ENCODE measurements at places on chromosomes 3 and 15.

GRCh38 chr3:132916096-132916495, 122.1 kb upstream of the TMEM108 start:
- no peaks in the 10 kb centered on the region for H3K36me3 ChIP-seq
- H3K27ac ChIP-seq, result no peak overlapping the region

- H3K27ac ChIP-seq, result no peak overlapping the region
- no peak for DNase-seq
- no peaks in the 10 kb centered on the region for H3K27me3 ChIP-seq
- no peak overlapping the region for H3K4me3 ChIP-seq
Measured at GRCh38 chr15:50340416-50340815, 14.6 kb downstream of the GABPB1 start.

DNA sequence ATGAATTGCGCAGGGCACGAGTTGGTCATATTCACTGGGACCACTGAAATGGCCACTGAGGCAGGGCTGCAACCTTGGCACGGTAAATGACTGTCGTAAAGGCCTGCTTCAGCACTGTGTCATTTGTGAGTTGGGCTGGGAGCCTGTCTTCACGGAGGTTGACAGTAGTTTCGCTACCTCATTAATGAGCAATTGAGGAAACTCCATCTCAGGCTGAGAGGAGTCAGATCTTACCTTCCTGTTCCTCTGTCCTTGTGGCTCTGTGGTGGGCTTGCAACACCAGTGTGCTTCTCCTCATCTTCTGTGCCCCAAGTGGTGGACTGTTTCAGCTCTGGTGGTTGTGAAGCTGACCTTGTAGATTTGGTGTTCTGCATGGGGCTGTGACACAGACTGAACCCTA, 80.1 kb upstream of the EIF1B start:
- no peaks in the 10 kb centered on the region for H3K4me1 ChIP-seq
- DNase-seq, result no peak
- H3K27ac ChIP-seq, result no peak overlapping the region
- H3K27me3 ChIP-seq, result no peaks in the 10 kb centered on the region
- peaks cover 2% of the 10 kb centered on the region for H3K36me3 ChIP-seq
- H3K4me3 ChIP-seq, result no peak overlapping the region

DNA sequence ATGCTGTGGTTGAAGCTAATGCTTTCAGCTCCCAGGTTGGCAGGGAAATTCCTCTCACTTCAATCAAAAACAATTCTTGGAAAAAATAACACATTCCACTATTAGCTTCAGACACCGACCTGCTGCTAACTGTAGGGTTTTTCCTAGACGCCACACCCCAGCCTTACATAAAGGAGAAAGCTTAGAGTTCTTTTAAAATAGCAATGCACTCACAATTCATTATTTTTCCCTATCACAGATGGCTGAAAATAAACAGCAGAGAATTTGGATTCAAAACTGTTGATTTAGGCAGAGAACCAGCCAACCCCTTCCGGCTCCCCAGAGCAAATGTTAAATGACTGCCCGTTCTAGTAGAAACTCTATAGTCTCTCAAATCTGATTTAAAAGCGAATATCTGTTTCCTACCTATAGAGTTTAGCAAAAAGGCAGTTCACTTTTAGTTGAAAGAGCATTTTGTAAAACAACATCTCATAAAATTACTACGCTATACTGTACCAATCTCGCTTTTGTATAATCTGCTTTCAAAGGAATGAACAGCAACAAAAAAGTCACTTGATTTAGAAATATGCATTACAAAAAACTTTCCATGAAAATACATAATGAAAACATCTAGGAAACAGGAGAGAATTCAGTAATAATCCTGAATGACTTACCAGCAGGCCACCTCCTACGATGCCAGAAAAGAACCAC, 586 bp downstream of the TM4SF1 start:
- H3K4me3 ChIP-seq, result no peak overlapping the region
- no peak for DNase-seq
- H3K27ac ChIP-seq, result no peak overlapping the region
- no peaks in the 10 kb centered on the region for H3K36me3 ChIP-seq
- H3K4me1 ChIP-seq, result no peaks in the 10 kb centered on the region

- H3K4me1 ChIP-seq, result no peaks in the 10 kb centered on the region
- H3K4me3 ChIP-seq, result no peak overlapping the region
- no peak overlapping the region for H3K27ac ChIP-seq
- H3K27me3 ChIP-seq, result peaks cover 8% of the 10 kb centered on the region
- no peaks in the 10 kb centered on the region for H3K36me3 ChIP-seq
Measured at GRCh38 chr3:189655617-189656016, 24.4 kb downstream of the TP63 start.

DNA sequence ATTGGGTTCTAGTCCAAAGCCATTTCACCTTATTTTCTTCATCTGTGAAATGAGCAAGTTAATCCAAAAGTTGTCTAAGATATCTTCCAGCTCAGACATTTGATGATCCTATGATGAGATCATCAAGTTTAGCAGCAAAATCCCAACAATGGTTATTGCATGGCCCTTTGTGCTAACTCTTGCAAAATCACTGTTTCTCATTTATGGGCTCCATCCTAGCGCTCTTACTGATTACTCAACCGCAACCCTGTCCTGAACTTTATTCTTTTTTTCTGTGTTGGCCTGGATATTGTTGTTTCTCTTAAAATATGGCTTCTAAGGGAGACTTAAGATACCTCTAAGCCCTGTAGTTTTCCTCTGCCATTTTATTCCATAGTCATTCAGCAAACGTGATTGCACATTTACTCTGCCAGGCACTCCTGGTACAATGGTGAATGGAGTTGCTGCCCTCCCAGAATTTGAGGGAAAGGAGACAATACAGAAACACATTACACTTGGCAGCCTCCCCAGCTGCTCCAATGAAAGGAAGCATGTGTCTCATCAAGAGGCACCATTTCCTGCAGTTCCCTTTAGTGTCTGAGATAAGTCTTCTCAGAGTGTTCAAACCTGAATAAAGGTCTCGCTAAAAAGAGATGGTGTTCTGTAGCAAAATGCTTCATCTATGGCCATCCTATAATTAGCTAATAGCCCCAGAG, 4.4 kb downstream of the GXYLT2 start:
- DNase-seq, result no peak
- H3K27me3 ChIP-seq, result peaks cover 83% of the 10 kb centered on the region
- no peak overlapping the region for H3K4me3 ChIP-seq
- H3K36me3 ChIP-seq, result no peaks in the 10 kb centered on the region
- peaks cover 7% of the 10 kb centered on the region for H3K4me1 ChIP-seq

DNA sequence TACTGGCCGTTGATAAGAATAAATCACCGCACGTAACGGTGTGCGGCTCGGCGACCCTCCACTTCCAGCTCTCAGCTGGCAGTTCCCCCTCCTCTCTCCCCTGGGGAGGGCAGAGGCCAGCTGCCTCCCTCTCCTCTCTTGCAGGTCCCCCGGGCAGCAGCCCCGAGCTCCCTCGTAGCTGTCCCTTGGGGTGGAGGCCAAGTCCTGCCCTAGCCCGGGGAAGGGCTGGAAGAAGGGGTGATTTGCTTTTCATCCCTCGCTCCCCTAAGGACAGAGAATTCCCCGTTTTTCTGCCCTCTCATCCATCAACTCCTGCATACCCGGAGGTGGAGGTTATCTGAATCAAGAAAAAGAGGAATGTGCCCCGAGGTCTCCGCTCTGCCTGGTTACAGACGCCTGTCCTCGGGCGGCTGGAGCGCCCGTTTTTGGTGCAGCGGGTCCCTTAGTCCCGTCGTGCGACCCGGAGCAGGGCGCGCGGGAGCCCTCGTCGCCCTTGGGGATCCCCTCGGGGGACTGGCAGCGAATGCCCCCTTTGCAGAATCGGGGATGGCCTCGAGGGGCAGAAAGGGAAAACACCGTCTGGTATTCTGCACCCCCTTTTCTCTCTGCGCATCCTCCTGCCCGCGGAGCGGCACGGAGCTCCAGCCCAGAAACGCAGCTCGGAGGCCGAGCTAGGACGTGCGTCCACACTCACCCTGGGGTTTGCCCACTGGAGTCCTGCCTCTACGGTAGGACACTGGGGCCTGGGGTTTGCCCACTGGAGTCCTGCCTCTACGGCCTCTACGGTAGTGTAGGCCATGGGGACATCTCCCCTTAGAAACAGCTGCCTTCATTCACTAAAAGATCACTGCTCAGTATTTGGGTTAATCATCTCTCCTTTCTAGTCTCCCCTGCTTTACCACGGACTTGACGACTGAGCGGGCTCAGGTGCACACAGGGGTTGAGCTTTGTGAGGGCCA, 2.2 kb downstream of the PTPRG start:
- H3K4me1 ChIP-seq, result no peaks in the 10 kb centered on the region
- no peak for DNase-seq
- H3K27me3 ChIP-seq, result peaks cover 47% of the 10 kb centered on the region
- H3K4me3 ChIP-seq, result no peak overlapping the region

DNA sequence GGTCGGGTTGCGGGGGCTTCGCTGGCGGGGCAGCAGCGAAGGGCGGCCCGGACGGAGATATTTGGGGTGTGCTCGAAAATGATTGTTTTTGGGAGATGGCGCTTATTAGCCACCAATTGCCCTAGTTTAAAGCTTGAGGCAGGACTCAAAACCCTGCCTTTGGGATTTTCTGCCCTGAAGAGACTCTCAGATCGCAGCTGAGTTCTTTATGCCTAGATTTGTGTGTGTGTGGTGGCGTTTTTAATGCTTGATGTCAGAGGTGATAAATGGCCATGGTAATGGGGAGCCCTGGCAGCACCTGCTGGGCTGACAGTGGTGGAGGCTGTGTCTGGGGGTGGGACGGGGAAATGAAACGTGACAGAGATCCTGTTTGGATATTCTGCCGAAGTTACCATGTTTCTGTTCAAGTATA, 604 bp downstream of the KCTD6 start:
- H3K4me3 ChIP-seq, result peak overlapping the region; percentile 89
- peaks cover 6% of the 10 kb centered on the region for H3K36me3 ChIP-seq
- H3K4me1 ChIP-seq, result peaks cover 62% of the 10 kb centered on the region

GRCh38 chr15:25693321-25694238, 169.5 kb downstream of the ATP10A start:
- no peaks in the 10 kb centered on the region for H3K27me3 ChIP-seq

DNA sequence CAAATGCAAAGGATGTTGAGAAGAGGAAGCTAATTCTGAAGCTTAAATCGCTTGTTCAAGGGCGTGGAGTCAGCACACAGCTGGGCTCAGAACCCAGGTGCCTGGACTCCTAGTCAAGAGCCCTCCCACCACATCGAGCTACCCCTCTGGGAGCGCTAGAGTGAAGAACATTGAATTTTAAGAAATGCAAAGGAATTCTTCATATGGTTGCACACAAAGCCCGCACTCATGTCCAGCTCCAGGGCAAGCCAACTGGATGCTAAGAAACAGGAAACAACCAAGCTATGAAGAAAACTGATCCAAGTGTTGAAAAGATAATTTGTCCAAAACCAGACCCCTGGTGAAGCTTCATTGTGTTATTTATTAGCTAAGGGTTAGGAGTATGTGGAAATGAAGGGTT, 122.3 kb downstream of the ALDH1A2 start:
- no peaks in the 10 kb centered on the region for H3K36me3 ChIP-seq
- no peak overlapping the region for H3K4me3 ChIP-seq
- no peak for DNase-seq
- peaks cover 60% of the 10 kb centered on the region for H3K27me3 ChIP-seq

- H3K4me3 ChIP-seq, result no peak overlapping the region
- H3K4me1 ChIP-seq, result no peaks in the 10 kb centered on the region
- no peak for DNase-seq
Measured at GRCh38 chr3:84637272-84637671, 321.5 kb upstream of the CADM2 start.

DNA sequence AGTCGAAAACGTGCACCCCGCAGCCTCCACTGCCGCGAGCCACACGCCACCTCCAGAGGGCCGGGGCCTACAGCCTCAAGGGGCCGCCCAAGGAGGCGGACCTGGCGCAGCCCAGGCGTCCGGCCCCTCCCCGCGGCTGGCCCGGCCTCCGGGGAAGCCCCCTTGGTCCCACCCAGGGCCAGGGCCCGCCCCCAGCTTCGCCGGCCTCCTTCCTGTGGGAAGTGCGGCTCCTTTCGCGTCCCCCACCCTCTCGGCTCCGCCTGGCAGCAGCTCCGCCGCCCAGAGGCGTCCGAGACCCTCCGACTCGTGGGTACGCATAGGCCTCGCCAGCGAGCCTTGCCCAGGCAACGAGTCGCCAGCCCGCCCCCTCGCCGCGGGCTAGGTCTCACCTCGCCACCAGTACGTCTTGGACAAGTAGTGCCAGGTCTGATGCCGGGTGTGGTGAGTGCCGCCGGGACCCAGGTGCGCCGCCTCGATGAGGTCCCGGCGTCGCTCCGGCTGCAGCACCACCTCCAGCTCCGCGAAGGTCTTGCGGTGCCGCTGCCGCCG, 642 bp downstream of the ZBTB11 start:
- H3K27ac ChIP-seq, result peak overlapping the region; percentile 98
- DNase-seq, result peak; percentile 94
- H3K4me3 ChIP-seq, result peak overlapping the region; percentile 96
- peaks cover 38% of the 10 kb centered on the region for H3K4me1 ChIP-seq
- no peaks in the 10 kb centered on the region for H3K27me3 ChIP-seq

GRCh38 chr3:79086514-79086913, 681.3 kb downstream of the ROBO1 start:
- H3K27ac ChIP-seq, result no peak overlapping the region
- no peak overlapping the region for H3K4me3 ChIP-seq
- no peaks in the 10 kb centered on the region for H3K4me1 ChIP-seq
- H3K27me3 ChIP-seq, result no peaks in the 10 kb centered on the region
- no peak for DNase-seq

GRCh38 chr15:29449136-29449535, 179.5 kb upstream of the NSMCE3 start:
- no peaks in the 10 kb centered on the region for H3K36me3 ChIP-seq
- no peak overlapping the region for H3K4me3 ChIP-seq
- H3K4me1 ChIP-seq, result peaks cover 10% of the 10 kb centered on the region
- no peak for DNase-seq
- no peak overlapping the region for H3K27ac ChIP-seq
- no peaks in the 10 kb centered on the region for H3K27me3 ChIP-seq

- no peak for DNase-seq
- H3K36me3 ChIP-seq, result peaks cover 20% of the 10 kb centered on the region
- no peak overlapping the region for H3K27ac ChIP-seq
- no peaks in the 10 kb centered on the region for H3K27me3 ChIP-seq
Measured at GRCh38 chr3:113783463-113783862, 36.6 kb downstream of the ATP6V1A start.

DNA sequence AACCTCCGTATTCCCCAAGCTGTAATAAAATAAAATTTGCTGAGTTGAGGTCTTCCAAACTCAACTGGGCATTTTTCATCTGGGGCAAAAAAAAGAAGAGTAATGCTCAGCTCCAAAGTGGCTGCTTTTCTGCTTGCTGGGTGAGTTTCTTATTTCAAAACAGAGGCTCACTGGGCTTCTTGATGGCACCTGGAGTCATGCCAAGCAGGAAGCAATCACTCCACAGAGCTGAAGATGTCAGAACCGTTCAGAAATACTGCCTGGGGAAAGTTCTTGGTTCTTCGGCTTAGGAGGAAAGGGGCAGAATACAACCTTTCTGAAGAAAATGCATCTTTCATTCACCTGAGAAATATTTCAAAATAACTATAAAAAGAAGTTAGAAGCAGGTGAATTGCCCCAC, 4.1 kb downstream of the CCR9 start:
- H3K36me3 ChIP-seq, result peaks cover 6% of the 10 kb centered on the region
- no peak for DNase-seq
- H3K4me1 ChIP-seq, result no peaks in the 10 kb centered on the region

DNA sequence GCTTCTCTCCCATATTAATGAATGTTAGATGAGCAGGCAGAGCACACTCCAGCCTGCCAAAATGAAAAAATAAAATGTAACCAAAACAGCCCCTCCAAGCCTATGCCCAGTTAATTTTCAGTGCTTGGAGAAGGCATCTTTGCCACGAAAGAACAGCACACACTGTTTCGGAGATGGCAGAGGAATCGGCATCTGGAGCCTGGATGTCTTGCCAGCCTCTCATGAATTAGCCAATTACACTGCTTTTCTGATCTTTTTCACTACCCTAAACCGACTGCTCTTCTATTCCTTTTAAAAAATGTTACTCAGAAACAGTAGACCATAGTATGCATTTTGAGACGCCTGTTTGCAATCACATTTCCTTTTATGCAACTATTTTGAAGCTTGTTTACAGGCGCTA, 249.6 kb downstream of the TLE3 start:
- no peak for DNase-seq
- no peaks in the 10 kb centered on the region for H3K36me3 ChIP-seq
- H3K4me3 ChIP-seq, result no peak overlapping the region
- peaks cover 43% of the 10 kb centered on the region for H3K27me3 ChIP-seq
- H3K27ac ChIP-seq, result no peak overlapping the region

Measured in central memory CD8-positive, alpha-beta T cell (primary cell).